ENCODE measurements at places on chromosomes 3 and 15.

GRCh38 chr3:124676236-124676635 lies 54.0 kb upstream of the UMPS start:
- DNase-seq, result no peak

DNA sequence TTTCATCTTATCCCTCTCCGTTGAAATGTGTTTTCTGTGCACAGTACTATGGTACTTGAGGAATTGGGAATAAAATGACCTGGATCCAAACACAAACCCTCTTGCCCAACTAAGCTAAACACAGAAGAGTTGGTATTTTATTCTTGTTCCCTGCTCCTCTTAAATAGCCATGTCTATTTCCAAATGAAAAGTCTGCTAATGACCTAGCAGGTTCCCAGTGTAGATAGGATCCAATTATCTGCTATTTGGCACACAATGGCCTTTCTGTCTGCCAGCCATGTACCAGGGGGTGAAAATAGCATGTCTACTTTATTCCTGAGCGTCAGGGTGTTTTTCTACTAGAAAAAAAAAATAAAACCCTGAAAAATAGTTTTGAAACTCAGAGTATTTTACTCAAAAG lies 657.0 kb upstream of the NAALADL2 start:
- no peak for DNase-seq

- no peak for DNase-seq
These were observed 352 bp upstream of the TMF1 start for GRCh38 chr3:69052472-69052898.

DNA sequence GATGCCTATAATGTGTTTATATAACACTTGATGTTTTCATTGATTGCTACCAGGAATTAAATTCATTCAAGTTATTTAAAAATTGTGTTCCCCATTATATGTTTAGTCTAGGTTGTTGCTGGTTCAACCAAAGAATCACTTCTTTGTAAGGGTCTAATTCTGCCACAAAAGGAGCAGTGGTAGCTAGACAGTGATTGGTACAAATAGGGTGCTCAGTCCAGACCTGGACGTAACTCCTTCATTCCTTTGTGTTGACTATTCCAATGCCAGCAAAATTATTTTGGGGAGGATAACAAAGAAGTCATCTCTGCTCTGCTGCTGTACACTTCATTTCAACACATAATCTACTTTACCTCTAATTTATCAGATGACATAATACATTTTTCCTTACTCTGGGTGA lies 1.2 kb downstream of the CHMP2B start:
- DNase-seq, result no peak

DNA sequence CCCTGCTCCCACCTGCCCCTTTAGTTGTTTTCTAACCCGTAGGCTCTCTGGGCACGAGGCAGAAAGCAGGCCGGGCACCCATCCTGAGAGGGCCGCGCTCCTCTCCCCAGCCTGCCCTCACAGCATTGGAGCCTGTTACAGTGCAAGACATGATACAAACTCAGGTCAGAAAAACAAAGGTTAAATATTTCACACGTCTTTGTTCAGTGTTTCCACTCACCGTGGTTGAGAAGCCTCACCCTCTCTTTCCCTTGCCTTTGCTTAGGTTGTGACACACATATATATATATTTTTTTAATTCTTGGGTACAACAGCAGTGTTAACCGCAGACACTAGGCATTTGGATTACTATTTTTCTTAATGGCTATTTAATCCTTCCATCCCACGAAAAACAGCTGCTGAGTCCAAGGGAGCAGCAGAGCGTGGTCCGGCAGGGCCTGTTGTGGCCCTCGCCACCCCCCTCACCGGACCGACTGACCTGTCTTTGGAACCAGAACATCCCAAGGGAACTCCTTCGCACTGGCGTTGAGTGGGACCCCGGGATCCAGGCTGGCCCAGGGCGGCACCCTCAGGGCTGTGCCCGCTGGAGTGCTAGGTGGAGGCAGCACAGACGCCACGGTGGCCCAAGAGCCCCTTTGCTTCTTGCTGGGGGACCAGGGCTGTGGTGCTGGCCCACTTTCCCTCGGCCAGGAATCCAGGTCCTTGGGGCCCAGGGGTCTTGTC lies 48.5 kb downstream of the PGPEP1L start:
- DNase-seq, result no peak

DNA sequence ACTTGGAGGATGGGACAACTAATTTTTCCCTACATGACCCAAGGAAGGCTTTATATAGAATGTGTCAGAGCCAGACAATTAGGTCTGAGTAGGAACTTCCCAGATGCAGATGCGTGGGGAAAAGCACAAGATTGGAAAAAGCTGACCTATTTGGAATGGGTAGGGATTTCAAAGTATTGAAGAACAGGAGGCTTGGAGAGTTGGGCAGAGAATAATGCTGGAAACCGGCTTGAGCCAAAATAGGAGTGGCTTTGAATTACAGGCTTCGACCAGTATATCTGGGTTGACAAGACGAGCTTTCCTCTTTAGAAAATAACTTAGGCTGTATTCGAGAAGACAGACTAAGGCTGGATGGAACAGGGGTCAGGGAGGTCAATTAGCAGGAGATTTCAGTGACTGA lies 181.1 kb downstream of the GBE1 start:
- no peak for DNase-seq

DNA sequence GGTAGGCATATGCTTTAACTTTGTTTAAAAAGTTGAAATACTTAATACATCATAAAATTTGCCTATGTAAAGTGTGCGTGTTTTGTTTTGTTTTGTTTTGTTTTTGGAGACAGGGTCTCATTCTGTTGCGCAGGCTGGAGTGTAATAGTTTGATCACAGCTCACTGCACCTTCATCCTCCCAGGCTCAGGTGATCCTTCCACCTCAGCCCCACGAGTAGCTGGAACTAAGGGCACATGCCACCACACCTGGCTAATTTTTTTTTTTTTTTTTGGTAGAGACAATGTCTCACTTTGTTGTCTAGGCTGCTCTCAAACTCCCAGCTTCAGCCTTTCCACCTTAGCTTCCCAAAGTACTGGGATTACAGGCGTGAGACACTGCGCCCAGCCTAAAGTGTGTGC lies 42.5 kb downstream of the RAB7A start:
- no peak for DNase-seq

DNA sequence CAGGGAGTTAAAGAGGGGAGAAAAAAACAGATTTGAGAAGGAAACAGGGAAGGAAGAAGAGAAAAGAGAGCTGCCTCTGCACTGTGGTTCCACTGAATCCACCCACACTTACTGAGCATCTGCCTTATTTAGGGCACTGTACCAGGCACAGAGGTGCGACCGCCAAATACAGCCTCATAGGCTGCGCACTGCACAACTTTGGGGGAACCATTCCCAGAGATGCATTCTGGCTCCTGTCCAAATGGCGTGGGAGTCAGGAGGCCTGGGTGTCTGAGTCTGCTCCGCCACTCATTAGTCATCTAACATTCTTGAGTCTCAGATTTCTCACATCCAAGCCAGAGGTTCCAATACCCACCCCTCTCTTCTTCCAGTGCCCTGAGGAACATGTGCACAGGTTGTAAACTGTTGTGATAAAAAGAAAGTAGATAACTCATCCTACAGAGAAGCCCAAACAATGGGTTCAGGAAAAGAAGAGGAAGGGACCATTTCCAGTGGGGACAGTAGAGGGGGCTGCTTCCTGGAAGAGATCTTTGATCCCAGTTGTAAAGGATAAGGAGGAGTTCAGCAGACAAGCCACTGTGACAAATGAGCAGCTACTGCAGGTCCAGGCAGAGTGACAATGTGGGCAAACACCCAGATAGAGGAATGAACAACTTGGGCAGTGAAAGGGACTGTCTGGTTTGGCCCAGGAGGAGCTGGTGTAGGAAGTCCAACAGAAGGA lies 254.6 kb downstream of the UACA start:
- DNase-seq, result no peak

DNA sequence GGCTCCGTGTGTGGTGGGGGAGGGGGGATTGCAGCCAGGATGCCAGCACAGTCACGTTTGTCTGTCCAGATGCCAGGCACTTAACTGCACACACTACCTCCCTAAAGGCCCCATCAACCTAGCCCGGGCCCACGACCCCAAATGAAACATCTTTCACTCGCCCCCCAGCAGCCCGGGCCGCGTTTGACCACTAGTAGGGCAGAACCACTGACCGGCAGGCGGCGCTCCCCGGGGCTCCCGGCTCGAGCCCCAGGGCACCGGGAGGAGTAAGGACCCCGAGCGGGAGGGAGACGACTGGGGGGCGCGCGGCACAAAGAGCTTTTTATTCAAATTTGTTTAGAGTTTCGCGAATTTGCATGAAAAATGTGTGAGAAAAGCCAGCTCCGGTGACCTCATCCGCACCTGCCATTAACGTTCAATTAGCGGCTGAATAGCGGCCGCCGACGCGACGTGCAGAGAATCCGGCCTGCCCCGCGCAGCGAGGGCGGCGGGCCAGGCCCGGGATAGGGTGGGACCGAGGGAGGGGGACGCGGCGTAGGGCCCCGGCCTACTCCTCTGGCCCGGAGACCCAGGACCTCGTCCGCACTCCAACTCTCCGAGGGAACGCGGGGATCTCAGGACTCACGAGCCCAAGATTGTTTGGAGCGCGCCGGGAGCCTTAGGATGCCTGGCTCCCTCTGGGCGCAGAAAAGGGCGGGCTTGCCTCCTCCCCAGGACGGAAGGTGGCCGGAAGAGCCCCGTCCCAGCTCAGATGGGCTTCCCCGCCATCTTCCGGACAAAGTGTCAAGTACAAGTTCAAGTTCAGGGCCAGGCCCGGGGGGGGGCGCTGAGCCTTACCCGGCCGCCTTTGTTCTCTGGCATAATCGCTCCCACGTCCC lies 64.9 kb upstream of the POLG start:
- DNase-seq, result no peak

- no peak for DNase-seq
These were observed 182.3 kb downstream of the BBX start for GRCh38 chr3:107705046-107705445.

DNA sequence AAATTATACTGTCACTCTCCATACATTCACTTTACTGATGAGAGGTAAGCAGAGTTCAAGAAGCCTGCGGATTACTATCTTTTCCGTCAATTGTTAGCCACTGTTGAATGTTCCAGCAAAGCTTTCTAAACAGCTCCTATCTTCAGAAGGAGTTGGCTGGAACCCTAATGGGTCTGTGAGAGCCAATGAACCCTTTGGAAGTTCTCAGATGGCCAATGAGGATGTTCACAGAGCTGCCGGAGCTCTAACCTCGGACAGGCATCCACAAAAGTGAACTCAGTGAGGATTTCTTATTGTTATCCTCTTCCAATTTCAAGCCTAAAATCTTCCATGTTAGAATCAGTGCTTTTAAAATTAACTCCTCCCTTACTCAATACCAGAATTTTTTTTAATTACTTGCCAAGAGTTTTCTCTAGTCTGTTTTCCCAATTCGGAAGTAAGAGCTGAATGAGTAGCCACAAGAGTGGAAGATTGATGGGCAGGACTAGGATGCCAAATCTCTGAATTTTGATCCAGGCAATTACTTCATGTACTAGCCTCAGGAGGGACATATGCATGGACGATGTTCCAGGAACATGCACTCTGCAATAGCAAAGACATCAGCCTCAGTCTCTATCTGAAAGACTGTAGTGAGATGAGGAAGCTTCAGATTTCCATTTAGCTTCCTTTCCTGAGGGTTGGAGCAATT lies 78.1 kb downstream of the AGBL1 start:
- DNase-seq, result no peak

DNA sequence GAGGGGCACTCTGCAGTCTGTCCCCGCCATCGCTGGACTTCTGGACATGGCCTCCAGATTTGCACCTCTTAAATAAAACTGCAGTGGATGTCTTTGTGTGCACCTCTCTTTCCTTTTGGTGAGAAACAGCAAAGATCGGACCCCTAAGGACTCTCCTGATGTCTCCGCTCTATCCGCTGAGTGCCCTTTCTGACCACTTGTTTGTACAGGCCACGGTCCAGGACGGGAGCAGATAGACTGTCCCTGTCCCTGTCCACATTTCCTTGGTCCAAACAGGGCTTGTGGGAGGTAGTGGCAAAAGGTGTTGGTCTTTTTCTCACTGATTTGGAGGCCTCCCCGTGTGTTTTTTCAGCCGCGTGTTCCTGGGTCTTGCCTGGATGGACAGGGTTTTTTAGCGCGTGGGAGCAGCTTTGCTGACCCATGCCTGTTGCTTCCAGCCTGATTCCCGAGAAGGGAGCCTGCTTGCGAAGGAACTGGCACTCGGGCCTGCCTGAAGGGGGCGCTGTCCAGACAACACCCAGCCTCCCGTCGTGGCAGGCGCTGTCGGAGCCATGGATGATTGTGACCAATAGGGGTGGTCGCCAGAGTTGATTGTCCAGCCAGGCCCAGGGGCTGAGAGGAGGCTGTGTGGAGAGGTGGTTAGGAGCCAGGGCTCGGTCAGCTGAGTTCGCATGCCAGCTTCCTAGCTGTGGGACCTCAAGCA lies 13.2 kb upstream of the STAB1 start:
- DNase-seq, result no peak

GRCh38 chr3:74267588-74268184 lies 346.8 kb downstream of the CNTN3 start:
- no peak for DNase-seq

DNA sequence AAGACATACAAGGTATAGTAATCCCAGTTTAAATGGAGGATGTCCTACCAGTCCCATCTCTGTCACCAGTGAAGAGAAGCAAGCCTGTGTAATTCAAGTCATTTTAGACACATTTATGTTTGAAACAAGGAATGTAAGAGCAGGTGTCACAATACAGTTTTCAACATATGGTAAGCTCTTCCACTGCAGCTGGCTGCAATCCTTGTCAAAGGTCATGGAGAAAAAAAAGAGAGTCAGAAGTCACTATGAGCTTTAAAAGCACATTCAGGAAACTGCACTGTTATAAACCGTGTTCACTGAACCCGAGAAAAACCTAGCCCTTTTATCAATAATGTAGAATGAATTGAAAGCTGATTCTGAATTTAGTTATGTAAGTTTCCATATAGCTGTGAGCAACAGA lies 206.4 kb downstream of the NAALADL2 start:
- DNase-seq, result no peak

GRCh38 chr3:13623101-13623654 lies 74.3 kb downstream of the FBLN2 start:
- no peak for DNase-seq

DNA sequence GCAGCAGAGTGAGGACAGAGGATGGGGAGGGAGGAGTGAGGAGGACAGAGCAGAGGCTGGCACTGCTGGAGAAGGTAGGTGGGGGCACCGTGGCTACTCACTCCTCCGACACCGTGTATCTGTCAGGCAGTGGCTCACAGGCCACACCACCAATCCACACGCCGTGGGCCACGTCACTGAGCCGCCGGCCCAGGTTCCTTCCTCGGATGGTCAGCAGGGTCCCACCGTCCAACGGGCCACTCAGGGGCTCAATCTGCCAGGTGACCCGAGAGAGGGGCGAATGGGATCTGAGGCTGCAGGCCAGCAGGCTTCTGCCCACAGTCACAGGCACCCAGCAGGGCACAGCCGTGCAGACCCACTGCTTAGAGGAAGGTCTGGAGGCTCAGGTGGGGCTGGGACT lies 30.5 kb downstream of the H1-8 start:
- DNase-seq, result no peak

GRCh38 chr3:159293493-159293892 lies 491.6 kb downstream of the MFSD1 start:
- DNase-seq, result no peak

GRCh38 chr15:83356501-83357399 lies 72.3 kb upstream of the BNC1 start:
- DNase-seq, result no peak

GRCh38 chr3:191068946-191069813 lies 129.9 kb upstream of the OSTN start:
- DNase-seq, result no peak

Data from stimulated activated CD8-positive, alpha-beta memory T cell treated with anti-CD3 and anti-CD28 coated beads, Interleukin-4, amount 100 ng/mL, for 1 hour (primary cell).